Natural killer cell (primary cell): ENCODE measurements at places on chromosomes 2 and 18.

DNA sequence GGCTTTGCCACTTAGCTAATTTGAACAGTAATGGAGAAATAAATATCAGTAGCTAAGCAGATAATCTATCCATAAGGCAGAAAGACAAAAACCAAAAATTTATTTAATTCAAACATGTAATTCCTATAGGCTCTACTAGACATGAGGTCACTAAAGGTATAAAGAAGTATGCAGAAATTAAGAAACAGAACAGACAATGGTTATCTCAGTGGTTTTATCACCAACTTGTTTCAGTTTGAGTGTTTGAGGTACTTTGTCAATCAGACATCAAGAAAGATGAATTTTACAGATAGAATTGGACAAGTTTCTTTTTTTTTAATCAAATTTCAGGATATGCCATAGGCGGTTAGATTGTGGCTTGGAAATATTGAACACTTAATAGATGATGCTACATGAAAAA lies 67.4 kb upstream of the ZEB2 start:
- no peak for DNase-seq

DNA sequence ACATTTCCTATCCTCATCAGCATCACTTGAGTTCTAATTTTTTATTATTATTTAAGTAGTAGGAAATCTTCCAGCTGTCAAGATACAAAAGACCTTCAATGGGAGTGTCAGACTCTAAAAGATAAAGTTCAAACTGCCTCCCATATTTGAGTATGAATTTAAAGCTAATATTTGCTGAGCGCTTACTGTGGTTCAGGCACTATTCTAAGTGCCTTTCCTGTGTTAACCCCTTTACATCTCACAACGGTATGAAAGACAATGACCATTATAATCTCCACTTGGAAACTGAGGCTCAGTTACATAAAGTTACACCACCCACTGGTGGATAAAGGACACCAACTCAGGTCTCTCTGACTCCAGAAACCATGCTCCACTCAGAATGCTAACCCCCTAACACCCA lies 39.9 kb downstream of the RAB6C start:
- no peak for DNase-seq

DNA sequence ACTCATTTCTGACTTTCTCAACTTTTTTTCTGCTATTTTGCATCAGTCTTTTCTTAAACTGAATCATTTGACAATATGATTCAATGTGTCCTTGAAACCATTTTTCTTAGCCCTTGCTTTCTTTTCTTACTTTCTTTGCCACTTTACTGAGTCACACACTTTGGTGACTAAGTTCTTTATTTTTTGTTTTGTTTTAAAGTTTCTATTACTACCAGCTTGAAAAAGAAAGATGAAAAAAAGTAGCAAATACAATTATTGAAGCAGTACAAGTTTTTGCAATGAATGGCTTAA lies 116.5 kb downstream of the DOCK10 start:
- DNase-seq = no peak

- no peak for DNase-seq
Measured at GRCh38 chr2:112904883-112905282, 6.1 kb upstream of the IL37 start.

GRCh38 chr2:17894556-17894955 lies 16.1 kb downstream of the KCNS3 start:
- no peak for DNase-seq
